ENCODE measurements at places on chromosomes 7 and 10. TPM values are rescaled to one million over a fixed set of nuclear protein-coding genes. Genes with fewer than 3 reads are reported as not detected.
A peak's percentile ranks its signal among the peaks of the same experiment; 100 is the strongest.

GRCh38 chr10:15842556-15843169 is 17.6 kb downstream of the MINDY3 start:
- peak; percentile 43 for DNase-seq

DNA sequence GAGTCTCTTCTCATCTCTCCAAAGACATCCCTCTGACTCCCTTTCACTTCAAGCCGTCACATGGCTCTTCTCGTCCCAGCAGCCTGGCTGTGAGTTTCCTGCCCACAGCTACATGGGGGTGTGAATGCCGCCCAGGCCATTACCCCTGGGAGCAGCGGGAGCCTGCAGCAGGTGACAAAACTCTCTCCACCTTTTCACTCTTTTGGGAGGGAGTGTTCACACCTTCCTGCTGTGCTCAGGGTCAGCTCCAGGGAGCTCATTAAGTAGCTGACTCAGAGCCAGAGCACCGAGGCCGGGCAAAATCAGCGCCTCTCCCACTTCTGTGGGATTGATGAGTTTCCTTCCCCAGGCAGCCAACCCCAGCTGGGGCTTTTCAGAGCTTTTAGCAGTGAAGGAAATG is 271.3 kb downstream of the TYW1 start:
- DNase-seq = no peak

The BHLHA15 gene
- not detected for total RNA-seq

GRCh38 chr7:11404355-11404754 is 427.6 kb downstream of the THSD7A start:
- no peak for DNase-seq

DNA sequence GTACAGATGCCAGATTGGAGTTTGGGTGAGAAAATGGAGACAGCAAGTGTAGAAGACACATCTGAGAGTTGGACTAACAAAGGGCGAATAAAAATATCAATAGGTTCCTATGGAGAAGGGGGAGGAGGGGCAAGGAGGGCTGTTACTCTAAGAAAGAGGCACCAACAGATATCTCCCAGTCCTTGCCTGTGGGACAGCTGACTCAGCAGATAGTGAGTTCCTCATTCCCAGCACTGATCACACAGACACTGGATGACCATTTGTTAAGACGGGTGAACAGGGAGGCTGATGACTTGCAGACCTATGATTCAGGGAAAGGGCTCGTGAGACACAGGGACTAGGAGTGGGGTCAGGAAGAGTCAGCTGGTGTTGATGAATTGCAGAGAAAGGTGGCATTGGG is 5.7 kb upstream of the PRR15 start:
- peak; percentile 80 for DNase-seq

DNA sequence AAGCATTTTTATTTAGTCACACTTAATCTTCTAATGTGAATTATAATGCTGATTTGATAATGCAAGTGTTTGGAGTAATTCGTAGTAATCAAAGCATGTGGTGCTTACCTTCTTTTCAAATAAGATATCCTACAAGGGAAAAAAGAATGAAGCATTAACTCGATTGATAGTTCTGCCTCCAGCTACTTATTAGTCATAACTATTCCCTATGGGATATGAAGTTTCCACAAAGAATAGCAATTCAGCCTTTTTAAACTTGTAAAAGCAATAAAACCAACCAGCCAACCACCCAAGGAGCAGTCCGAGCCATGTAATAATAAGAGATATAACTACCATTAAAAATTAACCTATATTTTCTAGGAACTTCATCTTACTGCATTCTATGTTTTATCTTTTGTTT is 11.6 kb downstream of the COL28A1 start:
- DNase-seq = peak; percentile 41

GRCh38 chr10:60043561-60044241 is 137.3 kb upstream of the CCDC6 start:
- peak; percentile 30 for DNase-seq

- DNase-seq = peak; percentile 87
These were observed 24.9 kb downstream of the RGR start for GRCh38 chr10:84269773-84270172.

DNA sequence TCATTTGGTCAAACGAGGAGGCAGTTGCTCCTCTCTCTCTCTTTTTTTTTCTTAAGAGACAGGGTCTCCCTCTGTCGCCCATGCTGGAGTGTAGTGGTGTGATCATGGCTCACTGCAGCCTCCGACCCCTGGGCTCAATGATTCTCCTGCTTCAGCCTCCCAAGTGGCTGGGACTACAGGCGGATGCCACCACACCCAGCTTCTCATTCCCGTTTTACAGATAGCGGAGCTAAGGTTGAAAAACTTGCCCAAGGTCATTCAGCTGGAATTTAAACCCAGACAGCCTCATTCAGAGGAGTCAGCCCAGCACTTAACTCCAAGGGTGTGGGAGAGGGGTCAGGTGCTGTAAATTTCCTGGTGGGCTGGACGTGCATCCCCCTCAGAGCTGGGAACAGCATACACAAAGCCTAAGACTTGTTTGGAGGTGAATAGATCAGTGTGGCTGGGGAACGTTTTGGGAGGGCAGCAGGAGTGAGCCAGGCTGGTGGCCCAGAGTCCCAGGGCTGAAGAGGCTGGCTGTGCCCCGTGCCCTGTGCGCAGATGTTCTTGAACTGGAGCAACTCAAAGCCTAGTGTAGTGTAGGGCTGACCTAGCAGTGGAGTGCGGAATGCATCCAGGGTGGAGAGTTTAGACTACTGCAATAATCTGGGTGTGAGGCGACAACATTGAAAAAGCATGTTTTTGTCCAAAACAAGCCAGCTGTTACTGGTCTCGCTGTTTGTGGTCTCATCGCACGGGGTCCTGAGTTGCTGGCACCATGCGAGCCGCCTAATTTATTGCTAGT is 2.3 kb downstream of the HTRA1 start:
- no peak for DNase-seq

GRCh38 chr7:47453093-47454061 is 128.5 kb downstream of the TNS3 start:
- peak; percentile 96 for DNase-seq

DNA sequence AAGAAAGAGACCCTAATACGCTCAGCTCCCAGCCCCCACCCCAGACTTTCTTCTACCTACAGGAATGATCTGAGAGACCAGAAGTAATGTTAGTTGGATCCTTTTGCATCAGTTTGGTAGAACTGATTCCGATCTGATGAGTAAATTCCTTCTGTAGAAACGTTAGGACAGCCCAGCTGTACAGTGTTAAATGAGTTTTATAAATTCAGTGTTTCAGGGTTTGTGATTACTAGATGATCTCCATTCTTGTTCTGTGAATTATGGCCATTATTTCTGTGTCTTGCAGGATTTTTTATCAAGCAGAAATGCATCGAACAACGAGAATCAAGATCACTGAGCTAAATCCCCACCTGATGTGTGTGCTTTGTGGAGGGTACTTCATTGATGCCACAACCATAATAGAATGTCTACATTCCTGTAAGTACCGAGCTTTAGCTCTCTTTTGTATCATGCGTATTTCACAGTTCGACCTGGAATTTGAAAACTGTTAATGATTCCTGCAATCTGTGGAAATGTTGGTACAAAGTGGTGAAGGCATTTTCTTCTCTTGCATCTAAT is 5.3 kb downstream of the BMI1 start:
- DNase-seq = peak; percentile 60

- peak; percentile 62 for DNase-seq
These were observed 161.3 kb downstream of the KLF6 start for GRCh38 chr10:3623746-3624145.

DNA sequence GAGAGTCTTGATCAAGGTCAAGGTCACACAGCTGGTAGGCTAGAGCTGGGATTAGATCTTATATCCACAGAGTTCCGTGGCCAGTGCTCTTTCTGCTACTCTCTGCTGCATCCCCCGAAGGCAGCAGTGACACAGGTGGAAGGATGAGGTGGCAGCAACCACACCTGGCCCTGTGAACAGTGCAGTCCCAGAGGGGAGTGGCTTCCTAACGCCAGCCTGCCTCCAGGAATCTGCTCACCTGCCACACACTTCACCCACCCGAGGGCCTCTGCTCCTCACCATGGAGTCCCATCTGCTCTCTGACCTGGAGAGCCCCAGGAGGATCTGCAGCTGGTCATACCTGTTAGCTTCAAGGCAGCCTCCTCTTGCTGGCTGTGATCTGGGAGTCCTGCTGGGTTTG is 484.2 kb downstream of the PLXNA4 start:
- DNase-seq = no peak

The OPTN gene
- total RNA-seq = 50.6 TPM

DNA sequence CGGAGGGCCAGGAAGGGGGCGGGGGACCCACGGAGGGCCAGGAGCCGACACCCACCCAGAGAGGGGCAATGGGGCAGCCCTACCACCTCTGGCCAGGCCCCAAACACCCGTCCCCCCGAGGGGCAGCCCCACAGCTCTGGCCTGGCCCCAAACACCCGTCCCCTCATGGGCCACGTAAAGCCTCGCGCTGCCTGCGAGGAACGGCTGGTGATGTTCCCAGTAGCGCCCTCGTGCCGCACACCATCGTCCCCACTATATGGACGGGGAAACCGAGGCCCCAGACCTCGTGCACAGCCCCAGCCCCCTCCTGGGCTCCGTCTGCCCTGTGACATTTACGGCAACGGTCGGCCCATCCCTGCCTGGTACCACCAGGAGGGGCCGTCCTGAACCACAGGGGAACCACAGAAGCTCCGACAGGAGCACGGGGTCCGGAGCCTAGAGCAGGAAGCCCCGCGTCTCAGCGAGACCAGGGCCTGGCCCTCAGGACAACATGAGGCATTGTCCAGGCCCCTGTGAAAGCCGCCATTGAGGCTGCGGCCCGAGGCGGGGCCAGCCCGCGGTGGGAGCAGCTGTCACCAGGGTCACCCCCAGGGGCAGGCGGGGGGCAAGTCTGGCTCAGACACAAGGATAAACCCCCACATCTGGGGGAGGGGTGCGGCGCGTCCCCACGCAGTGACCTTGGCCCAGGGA is 35.6 kb downstream of the GET4 start:
- DNase-seq = no peak

The GRM3 gene
- total RNA-seq = not detected

DNA sequence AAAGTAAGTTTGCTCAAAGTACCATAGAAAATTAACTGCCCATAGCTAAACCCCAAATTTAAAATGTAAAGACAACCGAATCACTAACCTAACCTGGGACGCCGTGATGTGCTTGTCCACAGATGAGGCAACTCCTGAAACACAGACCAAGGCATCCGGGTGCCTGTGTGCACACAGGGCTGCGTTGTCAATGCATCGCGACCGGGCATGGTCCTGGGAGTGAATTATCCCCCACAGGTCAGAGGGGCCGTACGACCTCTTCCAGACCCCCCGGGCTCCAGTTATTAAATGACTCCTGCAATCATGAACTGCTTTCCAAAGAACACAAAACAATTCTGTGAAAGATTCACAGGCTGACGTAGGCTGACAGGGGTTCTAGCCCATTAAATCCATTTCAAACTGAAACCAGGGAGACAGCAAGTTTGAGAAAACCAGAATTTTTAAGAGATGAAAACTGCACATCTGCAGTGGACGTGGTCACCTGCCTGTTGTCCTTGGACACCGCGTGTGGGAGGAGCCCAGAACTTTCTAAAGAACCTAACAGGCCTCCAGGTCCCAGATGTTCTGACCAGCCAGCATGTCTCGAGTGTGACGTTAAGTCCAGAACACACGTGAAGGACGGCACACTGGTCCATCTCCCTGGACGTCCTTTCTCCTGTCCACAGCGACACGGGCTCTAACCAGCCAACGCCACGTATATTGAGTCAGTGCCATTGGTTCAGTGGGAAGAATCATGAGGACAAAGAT is 297.8 kb downstream of the DNAJB6 start:
- DNase-seq = no peak

GRCh38 chr7:22665923-22666322 is 61.1 kb upstream of the IL6 start:
- peak; percentile 23 for DNase-seq

- no peak for DNase-seq
These were observed 27.4 kb upstream of the PSMG3 start for GRCh38 chr7:1597066-1597760.

DNA sequence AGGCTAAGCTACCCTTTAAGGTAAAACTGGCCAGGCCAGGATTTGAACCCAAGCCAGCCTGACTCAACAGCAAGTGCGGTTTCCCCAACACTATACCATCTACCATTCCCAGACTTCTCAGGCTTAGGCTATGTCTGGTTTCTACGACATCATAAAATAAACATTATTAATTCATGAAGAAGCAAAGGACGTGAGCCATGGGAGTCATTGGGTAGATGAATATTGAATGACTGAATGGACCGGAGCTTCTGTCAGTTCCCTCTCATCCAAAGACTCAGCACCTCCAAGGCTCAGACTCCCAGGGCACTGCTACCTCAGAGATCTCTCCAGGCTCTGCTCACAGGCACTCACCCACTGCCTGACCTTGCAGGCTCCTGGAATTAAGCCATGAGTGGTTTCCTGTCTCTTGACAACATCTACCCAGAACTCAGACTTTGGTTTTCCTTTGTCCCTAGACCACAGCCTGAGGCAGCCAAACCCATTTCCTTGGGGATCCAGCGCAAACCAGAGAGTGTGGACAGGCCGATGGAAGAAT is 64.6 kb upstream of the STEAP1B start:
- DNase-seq = peak; percentile 88

GRCh38 chr7:42468471-42468870 is 231.5 kb upstream of the GLI3 start:
- no peak for DNase-seq

DNA sequence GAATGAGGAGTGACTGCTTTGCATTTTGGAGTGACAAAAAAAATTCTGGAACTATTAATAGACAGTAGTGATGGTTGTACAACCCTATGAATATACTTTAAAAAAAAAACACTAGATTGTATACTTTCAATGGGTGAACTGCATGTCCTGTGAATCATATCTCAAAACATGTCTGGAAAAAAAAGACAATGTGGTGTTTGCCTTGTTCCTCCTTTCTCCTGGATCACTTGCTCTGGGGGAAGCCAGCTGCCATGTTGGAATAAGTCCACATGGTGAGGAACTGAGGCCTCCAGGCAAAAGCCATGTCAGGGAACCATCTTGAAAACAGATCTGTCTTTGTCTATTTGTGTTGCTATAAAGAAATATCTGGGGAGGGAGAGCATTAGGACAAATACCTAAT is 39.5 kb upstream of the YAE1 start:
- DNase-seq = no peak

- DNase-seq = no peak
These were observed 8.6 kb upstream of the NKX2-3 start for GRCh38 chr10:99524050-99524666.

- no peak for DNase-seq
These were observed 161.3 kb downstream of the CUX1 start for GRCh38 chr7:101978683-101979082.

DNA sequence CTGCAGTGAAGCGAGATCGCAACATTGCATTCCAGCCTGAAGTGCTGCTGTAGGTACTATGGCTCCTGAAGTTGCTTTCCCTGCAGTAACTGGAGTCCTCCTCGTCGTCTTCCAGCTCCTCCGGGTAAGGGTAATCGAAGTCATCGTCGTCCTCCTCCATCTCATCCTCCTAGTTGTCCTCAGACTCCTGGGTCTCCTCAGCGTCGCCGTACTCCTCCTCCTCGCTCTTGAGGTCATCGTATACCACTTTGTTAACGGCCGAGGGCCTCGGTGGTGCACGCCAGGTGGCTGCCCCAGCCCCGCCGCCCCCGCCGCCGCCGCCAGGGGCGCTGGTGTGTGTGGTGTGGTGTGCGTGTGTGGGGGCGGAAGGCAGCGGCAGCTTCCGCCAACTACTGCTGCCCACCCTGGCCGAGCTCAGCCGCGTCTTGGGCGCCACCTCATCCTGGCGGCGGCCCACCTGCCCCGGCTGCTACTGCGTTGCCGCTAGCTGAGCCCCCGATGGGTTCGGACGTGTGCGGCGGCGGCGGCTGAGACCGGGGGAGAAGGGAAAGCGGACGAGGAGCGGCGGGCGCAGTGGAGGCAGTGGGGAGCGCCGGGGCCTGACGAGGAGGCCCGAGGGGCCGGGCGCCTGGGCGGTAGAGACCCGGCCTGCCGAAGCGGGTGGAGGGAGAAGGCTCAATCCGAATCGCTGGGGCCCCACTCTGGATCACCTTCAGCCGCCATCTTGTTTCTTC is 11.8 kb upstream of the ACBD5 start:
- DNase-seq = peak; percentile 70

Data from GM23248 (cell line).